ENCODE measurements at places on chromosomes 2 and 18.

GRCh38 chr2:108363024-108363907 is 14.5 kb upstream of the SULT1C4 start:
- no peak for DNase-seq

DNA sequence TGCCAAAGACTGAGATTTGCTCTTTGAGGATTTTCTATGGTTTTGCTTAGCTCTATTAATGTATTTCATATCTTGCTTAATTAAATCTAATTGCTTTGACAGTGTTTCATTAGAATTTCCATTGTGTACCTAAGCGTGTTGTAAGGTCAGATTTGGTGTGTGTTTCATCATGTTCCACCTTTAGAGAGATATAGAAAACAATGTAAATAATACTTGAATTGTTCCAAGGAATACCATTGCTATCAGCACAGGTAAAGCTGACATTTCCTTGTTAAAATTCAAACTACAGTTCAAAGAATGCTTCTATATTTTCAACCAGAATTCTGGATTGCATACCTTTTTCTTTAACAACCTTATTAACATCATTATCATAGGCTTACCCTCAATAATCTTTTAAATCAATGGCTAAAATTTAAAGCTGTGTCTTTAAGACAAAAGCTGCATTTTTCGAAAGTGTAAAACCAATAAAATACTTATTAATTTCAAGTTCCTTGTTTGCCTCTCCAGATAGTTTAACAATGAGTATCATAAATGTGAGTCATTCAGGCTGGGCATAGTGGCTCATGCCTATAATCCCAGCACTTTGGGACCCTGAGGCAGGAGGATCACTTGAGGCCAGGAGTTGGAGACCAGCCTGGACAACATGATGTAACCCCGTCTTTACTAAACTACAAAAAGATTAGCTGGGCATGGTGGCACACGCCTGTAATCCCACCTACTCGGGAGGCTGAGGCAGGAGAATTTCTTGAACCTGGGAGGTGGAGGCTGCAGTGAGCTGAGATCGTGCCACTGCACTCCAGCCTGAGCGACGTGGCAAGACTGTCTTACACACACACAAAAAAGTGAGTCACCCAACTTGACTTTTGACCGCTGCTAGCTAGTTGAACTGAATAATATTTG is 188.0 kb upstream of the PKDCC start:
- DNase-seq: no peak

DNA sequence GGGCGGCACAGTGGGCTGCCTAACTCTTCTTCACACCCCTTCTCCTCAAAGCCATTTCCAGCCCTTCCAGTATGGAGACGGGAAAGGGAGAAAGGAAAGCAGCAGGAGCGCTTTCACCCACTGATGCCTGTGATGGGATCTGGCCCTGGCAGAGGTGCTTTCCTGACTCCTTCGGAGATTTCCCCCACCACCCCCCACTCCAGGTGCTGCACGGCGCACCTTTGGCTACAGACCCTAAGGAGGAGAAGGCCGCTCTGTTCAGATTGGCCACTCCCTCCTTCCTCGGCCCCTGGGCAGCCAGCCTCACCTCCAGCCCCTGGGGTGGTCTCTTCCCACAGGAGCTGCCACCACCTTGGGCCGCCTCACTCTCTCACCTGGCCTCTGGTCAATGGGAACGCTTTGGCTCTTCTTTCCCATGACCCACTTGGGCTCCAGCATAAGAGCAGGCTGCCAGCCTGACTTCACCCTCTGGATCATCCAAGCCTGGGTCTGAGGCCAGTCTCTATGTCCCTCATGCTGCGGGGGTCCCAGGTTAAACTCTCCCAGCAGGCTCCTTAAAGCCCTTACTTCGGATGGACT is 18.4 kb upstream of the MAL start:
- no peak for DNase-seq

DNA sequence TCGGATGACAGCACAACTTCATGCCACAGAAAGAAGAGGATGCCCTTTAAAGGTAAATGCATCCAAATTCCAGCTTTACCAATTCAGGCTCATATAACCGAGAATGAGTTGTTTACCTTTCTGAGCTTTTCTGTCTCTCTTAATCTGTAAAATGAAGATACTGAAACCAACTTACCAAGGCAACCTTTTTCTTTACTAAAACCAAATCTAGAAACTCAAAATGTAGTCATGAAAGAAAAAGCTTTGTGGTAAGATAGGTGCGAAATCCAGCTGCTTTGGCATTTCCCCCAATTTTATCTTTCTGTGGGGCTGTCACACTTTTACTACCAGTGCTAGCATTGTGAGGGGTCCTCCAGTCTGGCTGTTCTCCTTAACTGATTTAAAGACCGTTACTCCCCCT is 240.4 kb downstream of the IKZF2 start:
- DNase-seq: no peak

Measured in activated CD4-positive, alpha-beta T cell treated with anti-CD3 and anti-CD28 coated beads, Interleukin-2, amount 50 U/mL, for 1 hour (primary cell).